Hematopoietic multipotent progenitor cell (in vitro differentiated cells): ENCODE measurements at places on chromosomes 1 and 21. TPM values are rescaled to one million over a fixed set of nuclear protein-coding genes. Genes with fewer than 3 reads are reported as not detected.

GPR61 gene
- 0.27 TPM for total RNA-seq

SPATA21 gene
- not detected for total RNA-seq

MYBPH gene
- total RNA-seq = not detected

KCNJ9 gene
- not detected for total RNA-seq

GPR25 gene
- under 0.01 TPM for total RNA-seq

CFHR2 gene
- not detected for total RNA-seq

DNAJC6 gene
- total RNA-seq = 19.7 TPM

ZNF593OS gene
- total RNA-seq = not detected

NBPF10 gene
- total RNA-seq = 1.6 TPM

FCRL1 gene
- 3.2 TPM for total RNA-seq

CHODL gene
- total RNA-seq = under 0.01 TPM

LCE1C gene
- total RNA-seq = not detected
